ENCODE measurements at places on chromosomes 13 and 19. TPM values are rescaled to one million over a fixed set of nuclear protein-coding genes. Genes with fewer than 3 reads are reported as not detected.

Gene BCAM
- total RNA-seq: 78.5 TPM

Gene ZNF486
- 21.5 TPM for total RNA-seq

Gene ZNF383
- total RNA-seq: 5.7 TPM

Gene NAPSA
- 0.44 TPM for total RNA-seq

Gene IL17D
- total RNA-seq: 1.6 TPM

- no peak for DNase-seq
Observed at GRCh38 chr13:79648191-79648590, 167.2 kb downstream of the NDFIP2 start.

- no peak for DNase-seq
Observed at GRCh38 chr13:40101708-40102359, 446.4 kb downstream of the COG6 start.

GRCh38 chr13:44801990-44802389 is 187.3 kb downstream of the NUFIP1 start:
- no peak for DNase-seq

DNA sequence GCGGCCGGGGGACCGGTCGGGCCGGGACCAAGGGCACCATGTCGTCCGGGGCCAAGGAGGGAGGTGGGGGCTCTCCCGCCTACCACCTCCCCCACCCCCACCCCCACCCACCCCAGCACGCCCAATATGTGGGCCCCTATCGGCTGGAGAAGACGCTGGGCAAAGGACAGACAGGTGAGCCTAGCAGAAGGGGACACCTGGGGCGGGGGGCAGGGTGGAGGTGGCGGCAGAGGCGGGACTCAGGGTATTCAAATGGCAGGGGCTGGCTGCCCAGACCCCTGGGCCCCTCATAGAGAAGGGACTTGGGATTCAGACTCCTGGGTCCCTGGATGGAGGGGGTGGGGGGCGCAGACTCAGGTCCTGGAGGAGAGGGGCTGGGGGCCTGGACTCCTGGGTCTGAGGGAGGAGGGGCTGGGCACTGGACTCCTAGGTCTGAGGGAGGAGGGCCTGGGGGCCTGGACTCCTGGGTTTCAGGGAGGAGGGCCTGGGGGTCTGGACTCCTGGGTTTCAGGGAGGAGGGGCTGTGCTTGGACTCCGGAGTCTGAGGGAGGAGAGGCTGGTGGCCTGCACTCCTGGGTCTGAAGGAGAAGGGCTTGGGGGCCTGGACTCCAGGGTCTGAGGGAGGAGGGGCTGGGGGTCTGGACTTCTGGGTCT is 735 bp downstream of the BRSK1 start:
- DNase-seq: peak; percentile 67

DNA sequence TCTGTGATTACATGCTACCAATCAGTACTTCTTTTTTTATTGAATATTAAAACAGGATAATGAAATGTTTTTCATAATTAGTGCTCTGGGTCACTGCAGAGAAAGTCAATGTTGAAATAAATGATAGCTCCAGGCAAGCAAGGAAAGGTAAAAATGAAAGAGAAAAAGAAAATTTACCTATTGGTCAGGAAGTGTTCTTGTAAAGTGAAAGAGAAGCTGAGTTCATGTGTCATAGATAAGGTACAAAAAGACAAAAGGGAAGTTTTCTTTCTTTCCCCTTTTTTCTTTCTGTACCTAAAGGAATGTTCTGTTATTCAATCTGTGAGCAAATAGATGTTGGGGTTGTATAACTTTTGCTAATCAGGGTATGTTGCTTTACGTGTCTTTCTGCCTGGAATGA is 197.0 kb downstream of the PCDH9 start:
- DNase-seq: no peak

GRCh38 chr13:113952983-113953520 is 20.8 kb downstream of the C13orf46 start:
- DNase-seq: no peak

DNA sequence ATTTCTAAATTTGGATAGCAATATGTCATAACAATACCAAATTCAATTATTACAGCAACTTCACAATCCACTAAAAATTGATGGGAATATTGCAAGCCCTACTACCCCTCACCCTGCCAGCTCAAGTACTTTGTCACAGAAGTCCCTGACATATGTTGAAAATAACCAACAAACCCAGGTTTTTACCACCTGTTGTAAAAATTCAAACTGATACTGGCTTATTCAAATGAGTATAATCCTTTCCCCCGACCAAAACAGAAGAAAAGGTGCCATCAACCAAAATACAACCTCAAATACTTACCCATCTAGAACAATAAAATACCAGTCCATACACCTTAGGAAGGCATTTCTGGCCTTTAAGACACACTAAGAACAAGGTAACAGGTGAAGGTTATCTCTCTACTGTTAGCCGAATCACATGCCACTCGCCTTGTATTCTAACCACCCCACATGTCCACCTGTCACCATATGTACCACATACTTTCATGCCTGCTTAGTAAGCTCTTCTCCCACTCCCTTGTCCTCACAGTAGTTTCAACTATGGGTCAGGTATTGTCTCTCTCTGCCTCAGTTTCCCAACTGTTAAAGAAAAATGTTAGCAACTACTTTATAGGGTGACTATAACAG is 53.1 kb downstream of the USP12 start:
- no peak for DNase-seq

DNA sequence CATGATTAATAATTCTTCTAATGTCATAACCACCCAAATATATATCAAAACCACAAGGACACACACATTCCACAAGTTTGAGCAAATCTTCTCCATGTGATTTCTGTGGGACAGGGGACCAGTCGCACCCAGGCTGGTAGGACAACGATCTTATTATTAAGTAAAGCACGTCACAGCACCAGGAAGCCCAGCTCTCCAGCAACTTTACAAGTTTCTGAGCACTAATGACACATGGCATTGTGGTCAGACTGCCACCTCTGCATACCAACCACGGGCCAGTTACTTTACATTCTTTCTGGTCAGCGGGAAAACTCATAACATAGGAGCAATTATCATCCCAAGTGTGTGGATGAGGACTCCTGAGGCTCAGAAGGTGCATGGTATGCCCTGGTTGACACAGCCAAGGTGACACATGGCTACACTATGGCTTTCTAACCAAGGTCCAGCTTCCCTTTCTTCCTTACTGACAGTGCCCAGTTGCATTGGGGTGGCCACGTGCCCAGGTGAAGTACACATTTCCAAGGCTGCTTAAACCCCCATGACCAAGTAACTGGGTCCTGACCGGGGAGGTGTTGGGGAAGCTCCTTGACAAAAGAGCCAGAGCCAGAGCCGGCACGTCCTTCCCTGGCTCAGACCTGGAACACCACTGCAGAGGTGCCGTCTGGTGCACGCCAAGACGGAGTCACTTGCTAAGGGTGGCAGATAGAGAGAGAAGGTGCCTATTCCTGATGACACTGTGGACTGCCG is 27.4 kb downstream of the LATS2 start:
- no peak for DNase-seq

GRCh38 chr19:7476777-7477494 is 11.9 kb downstream of the PEX11G start:
- no peak for DNase-seq

GRCh38 chr19:7159105-7159933 is 89.8 kb downstream of the ZNF557 start:
- no peak for DNase-seq

DNA sequence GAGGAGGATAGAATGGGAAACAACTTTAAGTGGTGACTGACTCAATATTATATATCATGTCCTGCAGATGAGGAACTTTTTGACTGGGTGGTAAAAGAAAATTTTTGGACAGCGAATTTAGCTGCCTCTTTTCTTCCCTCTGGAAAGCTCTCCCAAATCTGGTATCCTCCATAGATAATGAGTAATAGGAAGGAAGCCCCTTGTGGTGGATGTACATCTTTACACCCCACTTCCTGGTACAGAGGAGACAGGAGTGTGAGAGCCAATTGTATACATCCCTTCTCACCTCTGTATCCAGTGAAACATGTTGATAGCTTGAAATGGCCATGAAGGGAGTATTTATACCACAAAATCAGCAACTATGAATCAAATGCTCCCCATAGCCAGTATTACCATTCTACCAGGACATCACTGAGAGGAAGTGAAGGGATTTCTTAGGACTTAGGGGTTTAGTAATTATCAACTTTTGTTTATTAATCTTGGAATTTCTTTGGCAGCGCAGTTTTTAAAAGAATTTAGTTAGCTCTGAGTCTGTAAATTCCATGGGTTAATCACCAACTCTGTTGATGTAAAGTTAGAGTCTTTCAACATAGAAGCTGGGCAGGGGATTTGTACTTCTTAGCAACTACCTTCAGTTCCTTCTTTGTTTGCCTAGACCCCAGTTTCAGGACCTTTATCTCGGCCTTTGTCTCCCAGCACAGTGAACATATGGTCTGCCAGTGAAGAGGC is 17.0 kb upstream of the TDRD3 start:
- DNase-seq: no peak

GRCh38 chr19:45443462-45444317 is 20.0 kb upstream of the ERCC1 start:
- DNase-seq: peak; percentile 98

GRCh38 chr19:648305-648704 is 8.6 kb downstream of the FGF22 start:
- no peak for DNase-seq

All from H9 (cell line).